ENCODE measurements at places on chromosomes 16 and 17. TPM values are rescaled to one million over a fixed set of nuclear protein-coding genes. Genes with fewer than 3 reads are reported as not detected.

The SPEM2 gene
- not detected for total RNA-seq

- no peak overlapping the region for H3K27ac ChIP-seq
- no peak overlapping the region for H3K4me3 ChIP-seq
- DNase-seq, result no peak
- H3K4me1 ChIP-seq, result no peaks in the 10 kb centered on the region
- H3K36me3 ChIP-seq, result no peaks in the 10 kb centered on the region
- H3K27me3 ChIP-seq, result no peaks in the 10 kb centered on the region
Measured at GRCh38 chr16:76265434-76266045, 11.7 kb upstream of the CNTNAP4 start.

GRCh38 chr16:67651847-67652246 is 6.9 kb downstream of the CARMIL2 start:
- H3K4me3 ChIP-seq, result no peak overlapping the region
- DNase-seq, result no peak
- H3K4me1 ChIP-seq, result peaks cover 4% of the 10 kb centered on the region
- peak overlapping the region; percentile 74 for H3K27ac ChIP-seq

The RFFL gene
- 28.2 TPM for total RNA-seq

- no peak overlapping the region for H3K27ac ChIP-seq
- H3K4me3 ChIP-seq, result no peak overlapping the region
- no peaks in the 10 kb centered on the region for H3K36me3 ChIP-seq
- H3K4me1 ChIP-seq, result no peaks in the 10 kb centered on the region
- peak; percentile 64 for DNase-seq
- H3K27me3 ChIP-seq, result peaks cover 3% of the 10 kb centered on the region
Measured at GRCh38 chr16:85420501-85421337, 192.4 kb upstream of the GSE1 start.

All from activated T-helper 1 cell treated with anti-CD3 and anti-CD28 coated beads, Interleukin-12 subunit alpha, Interleukin-12 subunit beta, Interleukin-2, Interleukin-4 antibody, amounts not matched to agents 30 ng/mL and 10 ng/mL and 1 ng/mL, durations not matched to agents 14 hours and 24 hours and 36 hours (primary cell).